ENCODE measurements at places on chromosomes 5 and 9.

DNA sequence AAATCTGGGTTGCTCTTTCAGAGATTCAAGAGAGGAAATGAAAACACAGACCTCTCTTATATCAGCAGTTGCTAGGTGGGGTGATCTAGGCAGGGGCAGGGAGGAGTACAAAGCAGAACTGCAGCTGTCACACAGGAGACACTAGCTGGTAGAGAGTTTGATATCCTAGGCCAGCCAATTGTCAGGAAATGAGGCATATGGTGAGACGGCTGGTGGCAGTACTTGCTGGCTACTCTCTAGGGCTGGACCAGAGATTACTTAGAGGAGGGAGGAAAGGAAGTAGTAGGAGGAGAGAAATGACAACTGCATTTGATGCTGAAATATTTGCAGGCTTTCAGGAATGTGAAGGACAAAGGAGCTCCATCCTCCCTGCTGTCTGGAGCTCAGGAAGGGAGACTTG lies 113.8 kb downstream of the TRIM32 start:
- no peak for DNase-seq

GRCh38 chr5:78679905-78680304 lies 31.3 kb upstream of the LHFPL2 start:
- DNase-seq, result no peak

DNA sequence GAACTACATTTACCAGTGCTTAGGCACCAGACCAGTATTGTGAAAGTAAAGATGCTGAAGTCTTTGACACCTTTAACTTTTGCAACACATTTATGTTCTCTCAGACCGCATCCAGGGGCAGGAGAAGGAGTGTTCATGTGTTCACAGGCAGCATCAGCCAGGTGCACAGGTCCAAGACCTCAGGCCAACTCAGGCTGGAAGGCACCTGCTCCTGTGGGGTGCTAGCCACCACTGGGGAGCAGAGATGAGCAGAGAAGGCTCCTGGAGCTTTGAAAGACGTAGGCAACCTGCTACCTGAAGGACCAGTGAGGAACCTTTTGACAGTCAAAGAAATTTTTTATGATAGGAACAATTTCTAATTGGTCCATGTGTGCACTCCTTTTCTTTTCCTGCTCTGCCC lies 35.6 kb downstream of the DAPK1 start:
- DNase-seq, result no peak

DNA sequence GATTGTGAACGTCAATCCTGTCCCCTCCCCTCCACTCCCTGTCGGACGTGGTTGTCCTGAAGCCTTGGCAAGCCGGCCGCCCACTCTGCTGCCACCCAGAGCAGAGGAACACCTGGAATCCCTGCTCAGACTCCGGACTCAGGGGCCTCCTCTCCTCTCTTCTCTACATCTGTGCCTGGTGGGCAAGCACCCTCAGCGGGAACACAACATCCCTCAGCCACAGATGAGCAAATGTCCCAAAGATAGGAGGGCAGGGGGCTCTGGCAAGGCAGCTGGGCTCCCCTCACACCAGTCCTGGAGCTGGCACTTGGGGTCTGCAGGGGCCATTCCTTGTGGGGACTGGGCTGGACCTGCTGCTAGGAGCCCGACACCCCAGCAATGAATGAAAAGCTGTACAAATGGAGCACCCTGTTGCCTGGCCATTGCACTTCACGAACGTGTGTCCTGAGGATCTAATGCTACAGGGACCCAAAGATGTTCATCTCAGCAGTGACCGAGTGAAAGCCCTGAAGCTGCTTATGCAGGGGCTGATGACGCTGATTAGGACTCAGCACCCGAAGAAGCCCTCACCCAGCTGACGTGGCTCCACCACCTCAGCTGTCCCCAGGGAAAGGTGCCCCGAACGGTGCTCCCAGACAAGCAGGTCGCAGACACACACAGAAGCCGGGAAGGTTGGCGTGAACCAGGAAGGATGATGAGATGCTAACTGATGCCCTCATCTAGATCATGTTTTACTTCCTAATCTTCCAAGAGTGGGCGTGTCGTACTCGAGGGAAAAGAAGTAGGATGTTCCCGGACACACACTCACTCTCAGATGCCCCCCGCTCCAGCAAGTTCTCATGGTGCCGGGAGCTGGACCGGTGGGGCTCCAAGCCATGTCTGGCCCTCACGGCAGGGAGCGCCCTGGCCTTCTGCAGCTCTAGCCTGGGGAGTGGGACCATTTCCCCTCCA lies 177.0 kb upstream of the PPP1R26 start:
- DNase-seq, result no peak

GRCh38 chr5:81657386-81657785 lies 93.5 kb downstream of the SSBP2 start:
- no peak for DNase-seq

DNA sequence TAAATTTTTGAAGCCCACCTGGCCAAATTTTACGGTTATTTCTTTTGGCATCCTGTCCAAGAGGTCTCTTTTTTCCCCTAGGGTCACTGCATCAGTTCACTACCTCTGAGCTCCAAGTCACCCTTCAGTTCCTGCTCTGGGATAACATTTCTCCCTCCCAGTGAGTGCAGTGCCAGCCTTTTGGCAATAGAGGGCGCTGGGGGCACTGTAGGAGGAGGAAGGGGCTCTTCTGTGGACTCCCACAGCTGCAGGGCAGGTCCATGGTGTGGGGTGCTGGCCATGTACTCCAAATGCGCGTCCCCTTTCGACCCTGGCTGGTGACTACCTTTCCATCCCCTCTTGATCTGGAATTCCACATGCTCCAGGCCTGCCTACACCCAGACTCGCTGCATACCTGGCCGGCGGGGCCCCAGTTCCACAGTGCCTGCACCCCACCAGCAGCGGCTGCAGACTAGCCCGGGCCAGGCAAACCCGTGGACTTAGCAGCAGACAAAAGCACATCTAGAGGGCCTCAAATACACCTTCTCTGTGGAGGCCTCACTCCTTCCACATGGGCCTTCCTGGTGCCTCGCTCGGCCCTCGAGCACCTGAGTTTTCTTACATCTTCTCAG lies 20.3 kb upstream of the NINJ1 start:
- no peak for DNase-seq

GRCh38 chr5:148084269-148084668 lies 20.5 kb downstream of the SPINK5 start:
- DNase-seq, result no peak

- no peak for DNase-seq
Observed at GRCh38 chr5:73137563-73138530, 17.5 kb downstream of the TMEM171 start.

- DNase-seq, result no peak
Observed at GRCh38 chr5:81310402-81311063, 9.1 kb downstream of the ZCCHC9 start.

DNA sequence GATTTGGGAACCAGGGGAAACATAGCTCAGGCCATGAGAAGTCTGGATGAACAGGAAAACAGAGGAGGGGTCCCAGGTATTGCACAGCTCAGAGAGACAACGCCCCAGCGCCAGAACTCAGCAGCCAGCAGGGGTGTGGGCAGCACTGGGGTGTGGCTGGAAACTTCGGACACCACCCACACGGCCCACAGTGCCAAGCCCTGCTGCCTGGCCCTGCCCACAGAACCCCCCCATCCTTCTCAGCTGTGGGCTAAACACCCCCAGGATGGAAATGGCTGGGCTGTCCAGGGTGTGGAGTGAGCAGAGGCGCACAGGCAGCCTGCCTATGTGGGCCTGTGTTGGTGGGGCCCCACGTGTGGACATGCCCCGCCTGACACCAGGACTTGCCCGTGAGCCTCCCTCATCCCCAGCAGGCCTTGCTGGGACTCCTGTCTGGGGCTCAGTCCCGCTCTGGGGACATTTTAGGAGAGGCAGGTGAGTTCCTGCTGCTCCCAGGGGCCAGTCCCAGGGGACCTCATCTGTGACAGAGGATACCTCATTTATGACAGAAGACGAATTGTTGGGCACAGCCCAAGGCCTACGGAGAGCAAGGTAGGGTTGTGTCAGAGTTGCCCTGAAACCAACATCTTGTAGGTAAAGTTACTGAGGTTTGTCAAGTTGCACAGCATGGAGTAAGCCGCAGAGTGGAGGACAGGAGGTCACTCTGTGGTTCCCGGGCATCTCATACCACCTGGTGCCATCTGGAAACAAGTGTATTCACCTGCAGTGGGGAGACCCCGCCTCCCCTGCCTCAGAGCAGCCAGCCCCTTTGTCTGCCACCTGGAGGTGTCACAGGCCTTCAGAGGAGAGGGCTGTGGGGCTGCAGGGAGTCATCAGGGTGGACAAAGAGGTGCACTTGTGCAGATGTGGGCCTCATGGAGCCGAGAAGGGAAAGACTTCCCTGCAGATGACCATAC lies 183.2 kb downstream of the AUH start:
- no peak for DNase-seq

- no peak for DNase-seq
Observed at GRCh38 chr5:159163027-159163700, 46.2 kb downstream of the RNF145 start.

DNA sequence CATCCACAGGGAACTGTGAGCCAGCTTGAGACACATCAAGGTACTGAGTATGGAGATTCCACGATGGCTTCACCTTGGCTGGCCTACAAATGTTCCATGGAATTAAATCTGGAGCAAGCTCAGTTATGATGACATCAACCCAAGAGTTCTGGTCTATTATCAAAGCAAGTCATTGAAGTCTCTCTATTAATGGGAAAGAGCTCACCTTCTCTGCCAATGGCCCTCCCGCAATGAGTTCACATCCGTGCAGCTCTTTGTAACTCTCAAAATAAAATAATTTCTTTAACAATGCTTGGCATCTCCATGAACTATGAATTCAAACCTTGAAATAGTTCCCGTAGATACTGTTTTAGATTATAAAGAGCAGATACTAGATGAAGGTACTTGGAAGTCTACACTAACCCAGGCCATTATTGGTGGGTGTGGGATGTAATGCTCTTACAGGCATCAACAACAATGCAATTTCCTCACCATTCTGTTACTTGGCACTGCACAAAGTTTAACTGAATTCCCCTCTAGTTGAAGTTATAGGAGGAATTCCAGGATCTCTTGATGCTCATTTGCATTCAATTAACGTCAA lies 55.4 kb downstream of the ZNF474 start:
- no peak for DNase-seq

DNA sequence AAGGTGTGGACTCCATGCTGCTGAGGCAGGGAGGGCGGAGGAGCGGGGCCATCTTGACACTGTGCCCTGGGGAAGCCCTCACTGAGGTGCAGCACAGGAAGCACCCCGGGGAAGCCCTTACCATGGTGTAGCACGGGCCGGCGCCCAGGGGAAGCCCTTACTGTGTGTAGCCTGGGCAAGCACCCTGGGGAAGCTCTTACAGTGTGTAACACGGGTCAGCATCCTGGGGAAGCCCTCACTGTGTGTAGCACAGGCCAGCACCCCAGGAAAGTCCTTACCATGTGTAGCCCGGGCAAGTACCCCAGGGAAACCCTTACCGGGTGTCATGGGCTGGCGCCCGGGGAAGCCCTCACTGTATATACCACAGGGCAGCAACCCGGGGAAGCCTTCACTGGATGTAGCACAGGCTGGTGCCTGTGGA lies 62.6 kb upstream of the ZNF354B start:
- DNase-seq, result peak; percentile 32

GRCh38 chr5:176676361-176676824 lies 29.1 kb downstream of the TSPAN17 start:
- no peak for DNase-seq

GRCh38 chr9:109722007-109722406 lies 58.0 kb upstream of the PALM2AKAP2 start:
- no peak for DNase-seq

GRCh38 chr9:68458918-68459317 lies 81.8 kb downstream of the TMEM252 start:
- no peak for DNase-seq

DNA sequence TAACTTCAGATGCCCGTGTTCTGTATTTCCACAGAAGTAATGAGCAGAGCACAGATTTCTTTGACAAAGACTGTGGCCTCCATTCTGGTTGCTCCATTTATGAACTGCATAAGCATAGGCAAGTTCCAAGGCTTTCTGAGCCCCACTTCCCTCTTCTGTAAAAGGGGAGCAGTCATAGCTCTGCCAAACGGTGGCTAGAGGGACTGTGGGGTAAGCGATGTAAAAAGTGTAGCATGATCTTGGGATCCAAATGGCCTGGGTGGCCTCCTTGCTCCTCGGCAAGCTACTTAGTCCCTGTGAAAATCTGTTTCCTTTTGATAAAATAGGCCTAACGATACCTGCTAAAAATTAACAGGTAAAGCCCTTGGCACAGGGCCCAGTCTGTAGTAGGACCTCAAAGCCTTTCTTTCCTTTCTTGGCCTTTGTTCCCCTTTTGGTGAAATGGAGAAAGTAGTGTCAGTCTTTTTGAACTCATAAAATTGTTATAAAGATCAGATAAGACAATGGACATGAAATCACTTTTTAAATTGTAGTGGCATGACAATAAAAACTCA lies 646.6 kb downstream of the ACTL7B start:
- no peak for DNase-seq

- DNase-seq, result no peak
Observed at GRCh38 chr5:16750445-16750844, 133.6 kb upstream of the RETREG1 start.

DNA sequence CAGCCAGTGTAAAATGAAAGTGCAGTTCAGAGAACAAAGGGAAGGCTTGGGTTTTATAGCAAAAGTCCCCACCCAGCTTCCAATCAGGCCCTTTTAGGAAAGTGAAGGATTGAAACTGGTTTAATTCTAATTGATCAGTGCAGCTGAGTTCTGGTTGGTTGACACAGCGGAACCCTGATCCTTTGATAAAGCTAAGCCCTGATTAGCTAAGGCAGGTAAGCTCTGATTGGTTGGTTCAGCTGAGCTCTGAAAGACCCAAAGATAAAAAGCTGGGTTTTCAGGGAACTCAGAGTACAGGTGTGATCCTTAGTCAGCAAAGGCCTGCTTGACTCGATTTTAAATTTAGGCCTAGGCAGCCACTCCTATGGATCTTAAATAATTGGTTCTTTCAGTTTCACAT lies 70.8 kb upstream of the PRRC1 start:
- no peak for DNase-seq

GRCh38 chr9:124352616-124353015 lies 62.6 kb downstream of the PSMB7 start:
- DNase-seq, result no peak

- no peak for DNase-seq
Observed at GRCh38 chr9:87494970-87495471, 2.6 kb upstream of the DAPK1 start.

- DNase-seq, result no peak
Observed at GRCh38 chr5:151125421-151125820, 32.2 kb downstream of the ANXA6 start.

- no peak for DNase-seq
Observed at GRCh38 chr9:15529566-15530324, 19.0 kb upstream of the PSIP1 start.

DNA sequence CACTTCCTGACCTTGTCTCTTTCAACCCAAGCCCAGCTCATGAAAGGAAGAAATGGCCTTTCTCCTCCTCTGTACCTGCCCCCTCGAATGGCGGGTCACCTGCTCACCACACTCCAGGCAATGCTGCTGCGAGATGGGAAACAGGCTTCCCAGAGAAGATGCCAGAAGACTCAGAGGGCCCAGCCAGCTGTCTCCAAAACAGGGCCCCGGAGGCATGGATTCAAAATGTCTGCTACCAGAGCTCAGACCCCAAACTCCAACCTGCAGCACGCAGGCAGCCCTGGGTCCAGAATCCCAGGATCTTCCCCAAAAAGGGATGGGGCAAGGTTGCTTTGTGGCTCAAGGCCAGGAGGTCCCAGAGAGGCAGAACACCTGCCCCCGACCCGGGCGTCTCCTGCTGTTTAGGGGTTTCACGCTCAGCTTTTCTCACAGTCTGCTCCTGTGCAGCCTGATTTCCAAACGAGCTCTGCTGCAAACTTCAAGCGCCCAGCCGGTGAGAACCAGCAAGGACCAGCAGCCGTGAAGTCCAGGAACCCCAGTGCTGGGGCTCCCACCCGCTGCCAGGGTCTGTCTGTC lies 42.5 kb downstream of the VAV2 start:
- DNase-seq, result no peak
